AG04449 (cell line): ENCODE measurements at places on chromosomes 3 and 15.

DNA sequence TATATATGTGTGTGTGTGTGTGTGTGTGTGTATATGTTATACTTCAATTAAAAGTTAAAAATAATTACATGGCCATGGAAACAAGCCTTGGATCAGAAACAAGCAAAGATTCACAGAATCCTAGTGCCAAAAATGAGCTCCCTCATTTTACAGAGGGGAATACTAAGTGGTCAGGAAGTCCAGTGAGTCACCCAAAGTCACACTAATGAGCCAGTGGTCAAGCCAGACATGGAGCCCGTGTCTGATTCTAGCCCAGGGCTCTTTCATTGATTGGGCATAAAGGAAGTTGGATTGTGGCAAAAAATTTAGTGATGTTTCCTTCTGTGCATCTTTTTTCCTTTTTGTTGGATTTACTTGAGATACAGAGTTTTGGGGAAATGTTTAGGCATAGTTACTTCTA is 152.5 kb upstream of the NPHP3 start:
- no peak for DNase-seq

DNA sequence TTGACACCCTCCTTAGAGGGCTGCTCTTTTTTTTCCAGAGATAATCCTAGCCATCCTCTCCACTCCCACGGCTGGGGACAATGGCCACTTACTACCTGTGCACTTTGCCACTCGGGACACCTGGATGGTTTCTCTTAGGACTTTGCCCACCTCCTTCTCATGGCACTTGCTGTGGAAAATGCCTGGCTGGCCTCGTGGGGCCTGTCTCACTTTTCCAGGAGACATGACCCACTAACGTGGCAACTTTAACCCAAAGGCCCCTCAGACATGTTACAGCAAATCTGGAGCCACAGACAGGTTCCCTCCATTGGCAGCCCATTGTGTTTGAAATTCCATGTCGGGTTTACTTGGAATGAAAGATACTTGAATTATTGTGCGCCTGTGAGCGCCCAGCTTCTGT is 29.4 kb upstream of the ESYT3 start:
- DNase-seq = no peak

- DNase-seq = no peak
Observed at GRCh38 chr3:174285242-174285864, 573.8 kb upstream of the NAALADL2 start.

DNA sequence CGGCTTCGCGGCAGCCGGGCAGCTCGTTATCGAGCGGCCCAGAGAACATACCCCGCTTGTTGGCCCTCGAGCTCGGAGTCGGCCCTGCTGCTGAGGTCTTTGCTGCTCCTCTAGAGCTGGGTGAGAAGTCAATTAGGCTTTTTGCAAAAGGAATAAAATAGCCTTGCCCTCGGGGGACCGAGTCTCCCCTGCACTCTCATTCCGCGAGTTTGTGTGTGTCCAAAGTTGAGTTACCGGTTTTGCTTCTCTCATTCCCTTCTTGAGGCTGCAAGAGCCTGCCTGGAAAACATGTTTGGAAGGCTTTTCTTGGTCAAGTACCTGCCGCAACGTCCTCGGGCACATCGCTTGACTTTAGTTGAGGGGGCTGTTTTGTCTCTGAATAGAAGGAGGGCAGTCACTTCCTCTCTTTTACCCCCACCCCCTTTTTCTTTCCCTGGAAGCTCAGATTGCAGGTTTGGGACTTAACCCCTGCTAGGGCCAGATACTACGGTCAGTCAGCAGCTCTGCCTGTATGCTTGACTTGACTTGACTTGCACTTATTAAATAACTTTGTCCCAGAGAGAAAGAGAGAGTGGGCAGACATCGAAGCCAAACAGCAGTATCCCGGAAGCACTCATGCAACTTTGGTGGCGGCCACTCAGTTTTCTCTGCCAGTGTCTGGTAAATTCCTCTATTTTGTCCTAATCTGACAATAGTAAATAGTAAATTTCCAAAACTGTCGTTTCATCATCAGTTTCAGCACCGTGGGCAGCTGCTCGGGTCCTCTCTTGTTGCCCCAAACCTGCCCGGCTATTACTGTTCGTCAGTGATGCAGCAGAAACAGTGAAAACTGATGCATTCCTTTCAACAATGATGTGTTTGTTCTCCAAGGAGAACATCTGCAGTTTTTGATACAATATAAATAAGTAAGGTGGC is 609 bp downstream of the RNF13 start:
- no peak for DNase-seq

DNA sequence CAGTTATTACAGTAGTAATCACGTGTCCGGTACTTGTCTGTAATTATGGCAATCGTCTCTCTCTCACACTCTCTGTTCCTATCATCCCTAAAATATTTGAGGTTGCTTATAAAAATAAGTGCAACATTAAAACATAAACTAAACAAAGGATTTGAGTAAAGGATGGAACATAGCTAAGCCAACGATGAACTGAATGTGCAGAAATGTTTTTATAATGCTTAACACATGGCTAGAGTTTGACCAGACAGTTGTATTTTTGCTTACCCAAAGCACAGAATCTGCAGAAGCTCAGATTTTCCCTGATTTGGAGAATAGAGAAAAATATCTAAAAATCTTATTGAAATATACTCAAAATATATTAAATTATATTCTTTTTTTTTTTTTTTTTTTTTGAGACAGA is 1030.9 kb downstream of the NAALADL2 start:
- peak; percentile 19 for DNase-seq

- no peak for DNase-seq
Observed at GRCh38 chr15:40858706-40859105, 14.9 kb downstream of the SPINT1 start.

DNA sequence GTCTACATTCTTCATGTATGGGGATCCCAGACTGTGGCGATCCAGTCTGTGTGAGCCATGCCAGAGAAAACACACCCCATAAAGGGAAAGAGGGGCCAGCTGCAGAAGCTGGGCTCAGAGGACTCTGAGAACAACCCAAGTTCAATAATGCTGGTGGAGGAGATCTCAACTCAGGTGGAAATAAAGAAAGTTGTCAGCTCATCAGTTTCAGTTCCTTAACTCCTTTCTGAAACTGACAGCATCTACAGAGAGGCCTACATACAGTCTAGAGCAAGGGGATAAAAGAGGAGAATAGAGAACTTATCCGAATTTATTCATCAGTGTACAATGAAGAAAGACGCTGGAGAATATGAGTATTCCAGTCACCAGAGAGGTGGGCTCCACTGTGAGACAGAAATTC is 77.0 kb downstream of the NTRK3 start:
- no peak for DNase-seq

- DNase-seq = no peak
Observed at GRCh38 chr15:101391981-101392640, 97.1 kb upstream of the SNRPA1 start.

GRCh38 chr3:83096-83495 is 113.5 kb upstream of the CHL1 start:
- no peak for DNase-seq

DNA sequence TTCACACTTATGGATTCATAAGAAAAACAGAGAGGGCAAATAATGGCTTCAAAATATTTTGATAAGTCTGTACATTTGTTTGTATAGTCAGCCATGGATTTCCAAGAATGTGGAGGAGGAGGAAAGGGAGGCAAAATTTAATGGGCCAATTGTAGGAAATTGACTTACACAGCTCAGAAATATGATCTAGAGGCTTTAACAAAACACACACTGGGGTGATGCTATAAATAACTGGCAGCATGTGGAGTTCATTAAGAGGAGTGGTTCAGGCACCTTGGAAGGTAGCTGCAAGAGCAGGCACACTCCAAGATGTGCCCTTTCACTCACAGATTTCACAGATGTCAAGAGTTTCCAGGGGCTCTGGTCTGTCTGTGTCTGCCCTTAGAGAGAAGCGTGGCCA is 193.4 kb upstream of the RASGRP1 start:
- peak; percentile 79 for DNase-seq

GRCh38 chr3:143185401-143185800 is 65.8 kb downstream of the CHST2 start:
- DNase-seq = no peak

- no peak for DNase-seq
Observed at GRCh38 chr3:149003653-149004305, 12.4 kb downstream of the GYG1 start.

GRCh38 chr15:78565097-78565950 is at the start of gene CHRNA5:
Gene CHRNA5, plus strand, starts transcription at chr15:78565520. Its CDS starts 200 bp downstream, at chr15:78565720.
- DNase-seq = no peak

DNA sequence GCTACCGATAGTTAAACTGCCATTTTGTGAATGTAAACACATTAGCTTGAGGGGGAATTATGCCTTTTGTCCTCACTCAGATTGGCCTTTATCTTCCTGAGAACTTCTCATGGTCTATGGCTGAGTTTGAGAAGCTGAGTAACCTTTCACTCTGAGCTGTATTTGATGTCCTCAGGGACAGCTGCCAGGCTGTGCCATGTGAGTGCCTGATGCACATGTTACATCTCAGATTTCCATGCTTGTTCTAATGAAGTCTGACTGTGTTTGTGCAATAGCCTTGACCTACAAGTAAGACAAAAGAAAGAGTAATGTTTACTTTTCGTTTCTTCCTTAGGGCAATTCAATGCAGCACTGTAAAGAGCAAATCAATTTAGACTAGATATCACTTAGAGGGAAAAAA is 44.1 kb upstream of the ARL6 start:
- DNase-seq = no peak

GRCh38 chr3:48431224-48432029 is 1.5 kb upstream of the PLXNB1 start:
- no peak for DNase-seq

DNA sequence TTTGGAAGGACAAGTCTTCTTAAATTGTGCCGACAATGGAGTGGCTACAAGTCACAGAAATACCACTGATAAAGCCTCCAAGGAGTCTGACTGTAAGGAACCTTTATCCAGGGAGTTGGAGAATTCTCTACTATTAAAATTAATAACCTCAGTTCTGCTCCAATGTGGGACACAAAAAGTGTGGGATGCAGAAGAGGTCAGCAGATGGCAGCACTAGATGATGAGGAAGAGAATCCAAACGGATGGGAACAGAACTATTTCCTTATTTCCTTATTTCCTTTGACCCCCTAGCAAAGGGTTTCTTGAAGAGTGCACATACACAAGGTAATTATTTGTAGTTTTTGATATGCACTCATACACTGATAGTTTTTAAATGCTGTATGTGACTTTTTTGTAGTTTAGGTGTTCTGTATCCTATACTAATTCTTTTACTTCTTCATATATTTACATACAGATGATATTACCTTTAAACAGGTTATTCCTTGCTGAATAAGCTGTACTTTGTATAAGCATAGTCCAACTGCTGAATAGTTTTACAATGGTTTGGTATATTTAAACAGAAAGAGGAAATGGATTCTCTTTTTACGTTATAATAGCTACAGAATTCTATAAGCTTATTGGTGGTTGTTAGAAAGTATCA is 25.6 kb upstream of the NLGN1 start:
- DNase-seq = no peak

- no peak for DNase-seq
Observed at GRCh38 chr3:79255702-79256101, 512.1 kb downstream of the ROBO1 start.

- DNase-seq = no peak
Observed at GRCh38 chr3:32325927-32326326, 65.7 kb upstream of the CMTM7 start.

DNA sequence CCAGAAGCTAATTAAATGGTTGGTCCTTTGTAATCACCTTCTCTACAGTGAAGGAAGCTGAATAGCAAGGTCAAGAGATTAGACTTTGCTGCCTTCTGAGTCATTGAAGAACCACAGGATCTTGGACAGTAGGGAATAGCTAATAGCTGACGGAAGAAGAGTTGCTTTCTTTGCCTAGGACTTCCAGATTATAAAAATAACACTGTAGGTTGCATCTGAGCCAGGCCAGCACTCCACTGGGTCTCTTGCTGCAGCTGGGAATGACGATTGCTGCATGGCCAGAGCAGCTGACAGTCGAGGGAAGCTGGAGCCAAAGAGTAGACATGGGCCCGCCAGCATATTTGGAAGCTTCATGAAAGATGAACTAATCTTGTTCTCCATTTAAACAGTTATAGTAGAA is 81.5 kb upstream of the KCNMB2 start:
- no peak for DNase-seq

DNA sequence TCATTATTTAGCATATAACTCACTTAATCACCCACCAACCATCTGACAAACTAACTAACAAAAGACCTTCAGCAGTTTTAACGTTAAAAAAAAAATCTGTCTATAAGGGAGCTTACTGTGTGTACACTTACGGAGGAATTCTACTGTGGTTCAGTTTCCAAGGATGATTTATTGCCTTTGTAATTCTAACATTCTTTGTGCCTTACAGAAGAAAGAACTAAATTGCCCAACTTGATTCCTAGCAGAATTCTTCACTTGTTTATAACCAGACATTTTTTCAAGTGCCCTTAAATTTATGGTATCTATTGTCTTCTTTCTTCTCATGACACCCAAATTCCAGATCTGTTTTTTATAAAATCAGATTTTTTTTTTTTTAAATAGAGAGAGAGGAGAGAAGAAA is 119.7 kb upstream of the IGSF10 start:
- DNase-seq = peak; percentile 31

DNA sequence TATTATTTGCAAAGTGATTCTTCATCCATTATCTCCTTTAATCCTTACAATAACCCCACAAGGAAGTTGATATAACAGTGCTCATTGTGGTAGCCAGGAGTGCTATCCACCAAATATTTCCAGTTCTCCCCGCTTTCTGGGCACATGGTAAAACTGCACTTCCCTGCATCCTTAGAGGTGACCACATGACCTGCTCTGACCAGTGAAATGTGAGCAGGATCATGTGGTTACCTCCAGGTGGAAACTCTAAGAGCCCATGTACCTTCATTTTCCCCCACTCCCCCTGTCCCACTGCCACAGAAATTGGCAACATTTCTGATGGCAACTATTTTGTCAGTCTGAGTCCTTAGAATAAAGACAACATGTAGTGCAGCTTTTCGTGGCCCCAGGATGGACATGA is 89.7 kb downstream of the MRPL46 start:
- DNase-seq = no peak

- no peak for DNase-seq
Observed at GRCh38 chr3:158842976-158843375, 41.1 kb downstream of the MFSD1 start.
